ENCODE measurements at places on chromosomes 2 and 18. TPM values are rescaled to one million over a fixed set of nuclear protein-coding genes. Genes with fewer than 3 reads are reported as not detected.

MOCOS gene
- polyA plus RNA-seq = 0.85 TPM

GRCh38 chr2:236968101-236968879, 117.4 kb upstream of the COPS8 start:
- no peak for DNase-seq

DPP4 gene
- 117 TPM for polyA plus RNA-seq

DNA sequence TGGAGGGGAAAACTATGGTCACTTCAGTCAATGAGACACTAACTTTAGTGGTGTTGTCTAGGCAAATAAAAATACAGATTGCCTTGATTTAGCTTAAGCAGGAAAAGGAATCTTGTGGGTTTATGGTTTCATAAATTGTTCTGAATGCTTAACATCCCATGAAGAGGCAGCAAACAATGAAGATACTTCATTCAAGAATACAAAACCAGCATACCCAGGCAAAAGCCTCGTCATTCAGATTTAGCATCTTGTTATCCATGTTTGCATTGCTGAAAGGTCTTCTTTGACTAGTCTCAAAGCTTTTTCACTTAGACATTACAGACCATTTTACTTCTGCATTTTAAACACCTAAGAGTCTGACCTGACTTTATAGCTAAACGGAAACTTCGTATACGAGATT, 272.7 kb upstream of the FSHR start:
- no peak for DNase-seq

TBC1D8 gene
- polyA plus RNA-seq = 27.5 TPM

SLC9A4 gene
- polyA plus RNA-seq = 10.9 TPM

DNA sequence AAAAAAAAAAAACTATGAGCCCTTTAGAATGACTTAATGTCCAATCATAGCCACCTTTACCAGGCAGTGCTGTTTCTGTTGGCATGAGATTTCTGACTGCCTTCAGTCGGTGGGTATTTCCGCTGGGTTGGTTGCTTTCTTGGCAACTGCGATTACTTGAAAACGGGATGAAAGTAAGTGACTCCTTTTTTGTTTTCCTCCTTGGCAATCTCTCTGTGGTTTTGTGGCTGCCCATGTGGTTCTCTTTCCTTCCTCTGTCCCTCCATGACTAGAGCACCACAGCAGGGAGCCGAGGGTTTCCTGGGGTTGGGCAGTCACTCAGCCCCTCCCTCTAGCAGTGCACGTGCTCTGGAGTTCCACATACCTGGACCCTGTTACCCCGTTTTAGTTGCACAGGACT, 112.1 kb downstream of the KLHL29 start:
- DNase-seq = no peak

- DNase-seq = no peak
Observed at GRCh38 chr2:228401065-228401912, 219.8 kb upstream of the SPHKAP start.

LONRF2 gene
- 2.3 TPM for polyA plus RNA-seq

DNA sequence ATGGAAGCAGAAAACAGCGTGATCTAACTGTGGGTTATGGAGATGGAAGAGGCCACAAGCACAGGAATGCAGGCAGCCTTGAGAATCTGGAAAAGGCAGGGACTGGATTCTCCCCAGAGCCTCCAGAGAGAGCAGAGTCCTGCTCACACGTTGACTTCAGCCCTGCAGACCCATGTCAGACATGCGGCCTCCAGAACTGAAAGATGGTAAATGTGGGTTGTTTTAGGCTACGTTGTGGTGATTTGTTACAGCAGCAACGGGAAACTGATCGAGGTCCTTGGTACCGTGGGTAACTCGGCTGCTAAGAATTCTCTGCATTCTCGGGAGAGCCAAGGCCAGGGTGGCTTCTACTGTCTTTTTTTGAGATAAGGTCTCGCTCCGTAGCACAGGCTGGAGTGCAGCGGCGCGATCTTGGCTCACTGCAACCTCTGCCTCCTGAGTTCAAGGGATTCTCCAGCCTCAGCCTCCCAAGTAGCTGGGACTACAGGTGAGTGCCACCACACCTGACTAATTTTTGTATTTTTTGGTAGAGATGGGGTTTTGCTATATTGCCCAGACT, 97.1 kb downstream of the ACKR3 start:
- no peak for DNase-seq

DNA sequence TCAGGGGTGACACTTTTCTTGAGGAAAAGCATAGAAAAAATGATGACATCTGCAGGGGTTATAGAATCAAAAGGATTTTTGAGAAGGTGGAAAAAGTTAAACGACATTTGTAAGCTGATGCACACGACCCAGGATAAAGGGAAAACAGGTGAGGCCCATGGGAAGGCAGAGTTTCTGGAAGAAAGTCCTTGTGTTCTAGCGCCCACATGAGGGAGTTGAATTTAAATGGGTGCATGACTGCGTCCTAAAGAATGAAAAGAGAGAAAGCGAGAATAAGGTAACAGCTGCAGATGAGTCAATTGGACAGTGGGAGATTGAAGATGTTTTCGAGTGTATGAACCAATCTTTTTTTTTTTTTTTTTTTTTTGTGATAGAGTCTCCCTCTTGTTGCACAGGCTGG, 158.1 kb downstream of the GALR1 start:
- no peak for DNase-seq

- no peak for DNase-seq
Observed at GRCh38 chr2:18525236-18525635, 35.2 kb downstream of the RDH14 start.

DNA sequence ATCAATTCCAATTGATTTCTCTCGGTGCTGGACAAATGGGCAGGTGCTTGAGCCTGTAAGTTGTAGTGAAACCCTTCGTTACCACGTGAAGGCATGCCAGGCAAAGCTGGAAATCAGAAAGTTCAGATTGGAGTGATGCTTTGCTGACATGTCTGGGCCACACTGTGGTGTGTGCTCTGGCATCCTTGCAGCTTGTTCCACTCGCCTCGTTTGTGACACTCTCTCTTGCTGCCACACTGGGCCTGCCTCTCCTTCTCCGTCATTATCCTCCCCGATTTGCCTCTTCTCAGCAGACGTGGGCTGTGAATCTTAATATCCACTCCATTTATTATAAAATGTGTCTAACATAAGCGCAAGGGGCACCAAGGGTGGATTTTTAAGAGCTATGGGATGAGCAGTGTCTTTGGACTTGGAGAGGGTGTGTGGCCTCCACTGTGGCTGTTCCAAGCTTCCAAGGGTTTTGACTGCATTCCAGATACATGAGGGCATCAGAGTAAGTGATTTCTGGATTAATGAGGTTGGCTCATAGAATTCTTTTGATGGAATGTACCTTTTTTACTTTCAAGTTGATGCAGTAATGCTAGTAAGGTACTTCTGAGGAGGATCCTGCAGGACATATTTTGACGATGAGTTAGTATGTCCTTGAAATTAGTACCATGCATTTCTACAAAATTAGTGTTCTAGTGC, 238.8 kb downstream of the TPGS2 start:
- DNase-seq = no peak

RAB1A gene
- 245 TPM for polyA plus RNA-seq

DYSF gene
- 18.1 TPM for polyA plus RNA-seq

GRCh38 chr2:51953931-51954330, 922.0 kb upstream of the NRXN1 start:
- no peak for DNase-seq

- DNase-seq = no peak
Observed at GRCh38 chr2:10752236-10752635, 30.8 kb downstream of the ATP6V1C2 start.

DNA sequence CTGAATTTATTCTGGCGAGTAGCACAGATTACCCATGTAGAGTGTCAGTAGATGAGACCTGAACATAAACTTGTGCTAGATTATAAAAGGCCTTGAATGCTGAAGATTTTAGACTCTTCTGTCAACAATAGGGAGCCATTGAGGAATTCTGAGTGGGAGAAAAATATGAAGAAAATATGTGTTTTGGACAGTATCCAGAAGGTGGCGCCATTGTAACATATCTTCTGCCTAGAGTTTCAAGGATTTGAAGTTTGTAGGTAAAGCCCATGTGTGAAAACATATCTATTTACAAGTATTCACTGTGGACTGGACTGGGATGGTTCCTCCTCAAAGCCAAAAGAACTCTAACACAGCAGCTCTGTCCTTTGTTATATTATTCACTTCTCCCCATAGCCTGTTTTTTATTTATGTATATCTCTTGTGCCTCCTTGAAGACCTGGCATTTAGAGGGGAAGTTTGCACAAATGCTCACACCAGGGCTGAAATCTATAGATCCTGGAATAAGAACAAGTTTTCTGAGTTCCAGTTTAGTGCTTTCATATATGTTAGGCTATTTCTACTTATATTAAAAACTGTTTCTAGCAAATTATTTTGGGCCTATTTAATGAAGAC, 124.9 kb downstream of the RDH14 start:
- DNase-seq = peak; percentile 59

DNA sequence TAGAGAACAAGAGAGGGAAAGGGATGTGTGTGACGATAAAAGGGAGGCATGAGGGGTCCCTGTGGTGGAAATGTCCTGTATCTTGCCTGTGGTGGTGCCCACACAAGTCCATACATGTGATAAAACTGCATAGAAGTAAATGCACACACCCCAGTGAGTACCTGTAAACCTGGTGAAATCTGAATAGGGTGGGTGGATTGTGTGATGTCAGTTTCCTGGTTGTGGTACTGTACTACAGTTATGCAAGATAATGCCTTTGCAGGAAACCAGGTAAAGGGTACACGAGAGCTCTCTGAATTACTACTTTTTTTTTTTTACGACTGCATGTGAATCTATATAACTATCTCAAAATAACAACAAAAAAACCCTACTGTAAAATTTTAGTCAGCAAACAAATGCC, 22.1 kb downstream of the SERPINE2 start:
- no peak for DNase-seq

DNA sequence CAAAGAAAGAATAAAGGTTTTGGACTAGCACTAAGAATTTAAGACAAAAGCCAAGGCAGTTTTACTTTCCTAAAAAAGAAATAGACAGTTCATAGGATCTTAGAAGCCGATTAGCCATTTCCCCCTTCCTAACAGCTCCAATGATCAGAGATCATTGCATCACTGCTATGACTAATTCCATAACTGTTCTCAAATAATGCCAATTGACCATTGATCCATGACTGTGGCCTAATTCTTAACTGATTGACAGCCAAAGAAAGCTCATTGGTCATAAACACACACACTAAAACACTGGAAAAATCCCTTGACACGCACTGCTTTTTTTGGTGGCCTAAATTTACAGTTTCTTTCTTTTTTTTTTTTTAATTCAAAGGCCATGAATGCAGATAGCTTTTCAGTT, 345.0 kb upstream of the ACVR2A start:
- no peak for DNase-seq

DNA sequence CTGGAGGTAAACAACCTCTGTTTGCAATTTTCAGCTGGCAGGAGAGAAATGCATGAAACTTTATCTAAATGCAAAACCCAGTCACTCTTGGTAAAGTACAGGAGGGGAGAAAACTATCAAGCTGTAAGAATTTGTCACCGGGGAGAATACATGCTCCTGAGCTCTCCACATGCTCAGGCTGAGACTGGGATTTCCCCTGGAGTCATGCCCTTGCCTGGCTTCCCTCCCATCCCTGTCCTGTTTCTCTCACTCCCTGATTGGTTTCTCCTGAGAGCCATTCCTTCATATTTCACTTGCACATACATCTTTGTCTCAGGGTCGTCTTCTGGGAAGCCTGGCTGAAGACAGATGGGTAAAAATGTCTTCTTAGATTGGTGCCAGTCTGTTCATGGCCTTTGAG, 52.9 kb upstream of the SPATS2L start:
- no peak for DNase-seq

GRCh38 chr2:207483477-207483876, 46.3 kb upstream of the CREB1 start:
- no peak for DNase-seq

DNA sequence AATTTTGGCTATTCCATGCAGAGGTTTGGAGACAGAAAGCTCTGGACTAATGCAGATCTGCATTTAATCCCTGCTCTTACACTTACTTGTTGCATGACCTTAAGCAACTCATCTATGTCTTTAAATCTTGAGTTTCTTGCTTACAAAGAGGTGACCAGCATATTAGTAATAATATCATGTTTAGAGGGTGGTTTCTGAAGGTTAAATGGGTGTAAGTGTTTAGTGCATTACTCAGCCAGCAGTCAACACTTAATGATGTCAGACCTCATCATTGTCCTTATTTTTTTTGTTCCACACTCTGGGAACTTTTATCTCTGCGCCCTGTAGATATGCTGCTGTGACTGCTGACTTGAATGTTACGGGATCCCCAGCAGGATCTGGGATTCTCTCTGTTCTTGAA, 1.7 kb downstream of the IL1RL1 start:
- DNase-seq = no peak

SMYD1 gene
- polyA plus RNA-seq = not detected

DNA sequence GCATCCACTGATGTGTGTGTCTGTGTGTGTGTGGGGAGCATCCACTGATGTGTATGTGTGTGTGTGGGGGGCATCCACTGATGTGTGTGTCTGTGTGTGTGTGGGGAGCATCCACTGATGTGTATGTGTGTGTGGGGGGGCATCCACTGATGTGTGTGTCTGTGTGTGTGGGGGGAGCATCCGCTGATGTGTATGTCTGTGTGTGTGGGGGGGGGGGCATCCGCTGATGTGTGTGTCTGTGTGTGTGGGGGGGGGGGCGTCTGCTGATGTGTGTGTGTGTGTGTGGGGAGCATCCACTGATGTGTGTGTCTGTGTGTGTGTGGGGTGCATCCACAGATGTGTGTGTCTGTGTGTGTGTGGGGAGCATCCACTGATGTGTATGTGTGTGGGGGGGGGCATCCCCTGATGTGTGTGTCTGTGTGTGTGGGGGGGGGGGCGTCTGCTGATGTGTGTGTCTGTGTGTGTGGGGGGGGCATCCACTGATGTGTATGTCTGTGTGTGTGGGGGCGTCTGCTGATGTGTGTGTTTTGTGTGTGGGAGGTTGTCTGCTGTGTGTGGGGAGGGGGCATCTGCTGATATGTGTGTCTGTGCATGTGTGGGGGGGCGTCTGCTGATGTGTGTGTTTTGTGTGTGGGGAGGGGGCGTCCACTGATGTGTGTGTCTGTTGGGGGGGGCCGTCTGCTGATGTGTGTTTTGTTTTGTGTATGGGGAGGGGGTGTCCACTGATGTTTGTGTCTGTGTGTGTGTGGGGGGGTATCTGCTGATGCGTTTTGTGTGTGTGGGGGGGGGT, 125.9 kb downstream of the NFATC1 start:
- no peak for DNase-seq

- no peak for DNase-seq
Observed at GRCh38 chr2:237498341-237498740, 11.3 kb downstream of the MLPH start.

MRO gene
- 2.7 TPM for polyA plus RNA-seq

LIPG gene
- 54.3 TPM for polyA plus RNA-seq

- DNase-seq = no peak
Observed at GRCh38 chr2:7880566-7880965, 801.3 kb upstream of the ID2 start.

GRCh38 chr2:217316743-217317142, 456.9 kb upstream of the TNP1 start:
- no peak for DNase-seq

- no peak for DNase-seq
Observed at GRCh38 chr2:136051725-136052048, 66.3 kb upstream of the DARS1 start.

- DNase-seq = no peak
Observed at GRCh38 chr2:197232010-197232409, 78.6 kb downstream of the ANKRD44 start.

Measured in left renal cortex interstitium (tissue), 4 donors.